ENCODE measurements at places on chromosomes 5 and 9.

DNA sequence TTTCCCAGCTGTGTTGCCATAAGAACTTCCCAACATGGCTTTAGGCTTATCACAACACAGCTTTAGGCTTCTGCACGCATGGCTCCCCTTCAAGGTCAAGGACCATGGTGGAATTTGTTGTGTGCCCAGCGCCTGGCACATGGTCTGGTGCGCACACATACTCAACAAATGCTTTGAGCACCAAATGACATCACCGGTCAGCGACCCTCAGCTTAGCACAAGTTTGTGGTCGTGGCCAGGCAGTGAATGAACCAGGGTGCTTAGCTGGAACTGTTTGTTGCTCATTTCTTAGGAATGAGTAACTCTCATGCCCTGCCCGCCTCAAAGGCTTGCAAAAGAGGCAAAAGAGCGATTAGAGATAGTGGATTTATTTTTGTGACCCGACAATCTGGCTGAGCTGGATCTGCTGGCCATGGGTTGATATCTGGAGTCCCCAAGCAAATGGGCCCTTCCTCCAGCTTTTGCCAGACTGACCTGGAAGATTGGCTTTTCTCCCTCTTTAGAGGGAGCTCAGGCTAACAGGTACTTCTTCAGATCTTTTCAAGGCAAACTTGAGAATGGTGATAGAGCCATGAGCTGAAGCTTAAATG lies 58.9 kb downstream of the DAP start:
- DNase-seq, result no peak

DNA sequence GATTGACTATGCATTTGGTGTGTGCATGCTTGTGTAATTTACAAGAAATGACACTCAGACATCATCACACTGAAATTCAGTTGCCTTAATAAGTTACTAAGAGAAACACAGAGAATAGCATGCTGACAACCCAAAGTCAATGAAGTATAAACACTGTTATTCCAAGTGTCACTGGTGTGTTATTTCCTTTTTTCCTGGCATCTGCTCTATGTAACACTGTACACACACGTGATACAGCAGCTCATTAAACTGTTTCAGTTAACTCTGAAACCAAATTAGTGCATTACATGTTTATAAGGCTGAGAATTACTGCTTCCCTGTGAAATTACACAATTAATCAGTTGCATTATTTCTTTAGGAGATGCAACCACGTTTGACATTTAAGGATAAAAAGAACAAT lies 252.7 kb downstream of the EFNA5 start:
- no peak for DNase-seq

GRCh38 chr9:14043483-14043882 lies 270.5 kb downstream of the NFIB start:
- no peak for DNase-seq

DNA sequence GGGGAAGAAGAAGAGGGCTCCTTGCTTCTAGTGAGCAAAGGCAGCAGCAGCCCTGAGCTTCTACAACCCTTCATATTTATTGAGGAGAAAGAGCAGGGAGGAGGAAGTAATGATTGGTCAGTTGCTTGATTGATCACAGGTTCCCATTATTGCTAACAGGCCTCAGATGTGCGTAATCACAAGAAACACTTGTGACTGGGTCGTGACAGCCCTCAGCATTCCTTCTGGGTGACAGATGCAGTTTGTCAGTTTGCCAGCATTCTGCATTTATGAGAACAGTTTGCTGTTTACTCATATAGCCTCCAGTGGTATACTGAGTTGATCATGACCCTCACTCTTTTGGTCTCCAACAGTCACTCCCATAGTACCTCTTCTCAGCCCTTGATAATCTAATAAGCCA lies 111.5 kb upstream of the TNC start:
- DNase-seq, result no peak

- DNase-seq, result peak; percentile 46
These were observed 831 bp downstream of the KLHL3 start for GRCh38 chr5:137734962-137735554.

DNA sequence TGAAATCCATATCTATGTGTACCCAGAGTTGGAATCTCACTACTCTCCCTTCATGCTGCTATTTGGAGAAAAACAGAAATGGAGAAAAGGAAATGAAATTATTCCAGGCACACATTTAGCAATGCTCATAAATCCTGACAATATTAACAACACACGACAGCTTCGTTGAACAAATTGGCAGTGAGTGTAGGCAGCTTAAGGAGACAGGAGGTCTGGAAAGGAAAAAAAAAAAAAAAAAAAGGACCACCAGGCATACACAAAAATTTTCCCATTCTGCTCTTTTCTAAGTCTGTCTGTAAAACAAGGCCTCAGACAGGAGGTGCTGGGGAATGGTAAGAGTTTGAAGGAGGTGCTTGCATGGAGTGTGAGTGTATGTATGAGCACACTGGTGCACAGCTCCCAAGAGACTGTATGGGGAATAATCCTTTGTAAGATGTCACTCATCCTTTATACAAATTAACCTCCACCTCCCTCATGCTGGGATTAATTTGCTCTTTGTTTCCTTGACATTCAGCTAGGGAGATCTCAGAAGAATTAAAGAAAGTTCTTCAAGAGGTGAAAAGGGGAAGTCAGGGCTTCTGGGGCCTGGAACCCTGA lies 78.9 kb downstream of the ASTN2 start:
- DNase-seq, result no peak

GRCh38 chr5:77628840-77629508 lies 9.5 kb downstream of the OTP start:
- DNase-seq, result no peak

GRCh38 chr9:82680179-82680935 lies 382.6 kb downstream of the RASEF start:
- no peak for DNase-seq

- no peak for DNase-seq
These were observed 301.2 kb downstream of the PSAT1 start for GRCh38 chr9:78598120-78598519.

- no peak for DNase-seq
These were observed 2083.0 kb upstream of the ACO1 start for GRCh38 chr9:30301271-30301963.

Measured in activated CD4-positive, alpha-beta T cell treated with anti-CD3 and anti-CD28 coated beads for 48 hours (primary cell).